Stomach (tissue), 19 donors: ENCODE measurements at places on chromosomes 1 and 21.

DNA sequence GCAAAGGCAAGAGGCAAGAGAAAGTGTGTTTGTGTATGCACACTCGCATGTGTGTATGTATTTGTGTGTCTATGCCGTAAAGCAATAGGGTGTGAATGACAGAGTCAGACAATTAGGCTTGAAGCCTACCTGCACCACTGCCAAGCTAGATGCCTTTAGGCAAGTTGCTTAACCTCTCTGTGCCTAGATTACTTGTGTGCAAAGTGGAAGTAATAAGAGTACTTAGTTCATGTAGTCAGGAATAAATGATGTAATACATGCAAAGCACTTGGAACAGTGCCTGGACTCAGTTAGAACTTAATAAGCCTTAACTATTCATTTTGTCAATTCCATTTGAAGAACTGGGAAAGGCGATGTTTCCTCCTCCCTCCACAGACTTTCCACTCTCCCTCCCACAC, 31.7 kb downstream of the LAMB3 start:
- DNase-seq, result no peak

GRCh38 chr21:16407403-16408240, 677.8 kb downstream of the USP25 start:
- DNase-seq, result no peak

GRCh38 chr1:205585835-205586785, 45.7 kb downstream of the ELK4 start:
- DNase-seq, result no peak

DNA sequence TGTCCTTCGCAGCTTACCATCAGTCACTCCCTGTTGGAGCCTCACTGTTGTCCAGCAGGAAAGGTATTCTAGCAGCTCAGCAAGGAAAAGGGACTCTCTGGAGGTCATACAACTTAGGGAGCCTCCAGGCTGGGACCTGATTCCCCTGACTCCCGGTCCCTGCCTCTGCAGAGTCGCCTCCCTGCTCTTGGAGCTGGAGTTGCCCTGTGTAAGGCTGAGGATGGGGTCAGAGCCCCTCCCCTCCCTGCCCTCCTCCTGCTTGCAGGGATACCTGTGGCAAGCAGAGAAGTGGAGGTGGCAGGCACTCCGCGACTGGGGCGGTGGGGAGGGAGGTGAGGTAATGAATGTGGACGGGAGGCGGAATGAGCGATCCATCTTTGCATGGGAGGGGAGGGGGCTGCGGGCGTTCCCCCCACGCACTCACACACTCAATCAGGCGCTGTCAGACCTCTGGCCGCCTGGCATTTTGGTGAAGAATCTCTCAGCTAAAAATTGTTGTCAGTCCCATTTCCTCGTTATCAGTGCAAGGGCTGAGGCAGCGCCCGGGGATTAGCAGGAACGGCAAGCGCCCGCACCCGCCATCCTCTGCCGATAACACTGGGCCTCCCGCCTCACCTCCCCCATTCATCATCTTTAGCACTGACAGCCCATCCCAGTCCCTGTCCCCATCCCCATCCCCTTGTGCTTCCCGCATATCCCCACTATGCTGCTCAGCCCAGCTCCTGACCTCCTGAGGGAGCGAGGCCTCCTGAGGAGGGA, 64.3 kb downstream of the TMEM53 start:
- DNase-seq, result no peak

DNA sequence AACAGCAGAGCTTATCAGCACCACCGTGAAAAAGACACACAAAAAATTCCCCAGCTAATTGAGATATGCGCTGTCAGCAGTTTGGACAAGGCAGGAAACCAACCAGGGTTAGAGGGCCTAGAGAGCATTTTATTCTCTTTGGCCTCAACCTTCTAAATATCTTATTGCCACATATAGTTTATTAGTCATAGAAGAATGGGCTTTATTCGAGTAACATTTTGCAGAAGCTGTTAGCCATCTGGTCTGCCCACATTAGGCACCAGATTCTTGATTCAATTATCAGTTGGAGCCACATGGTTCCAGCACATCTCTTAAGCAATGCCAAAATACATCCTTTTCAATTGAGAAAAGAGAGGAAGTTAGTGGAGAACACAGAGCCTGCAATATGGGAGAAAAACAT, 109.9 kb upstream of the CXADR start:
- DNase-seq, result no peak

DNA sequence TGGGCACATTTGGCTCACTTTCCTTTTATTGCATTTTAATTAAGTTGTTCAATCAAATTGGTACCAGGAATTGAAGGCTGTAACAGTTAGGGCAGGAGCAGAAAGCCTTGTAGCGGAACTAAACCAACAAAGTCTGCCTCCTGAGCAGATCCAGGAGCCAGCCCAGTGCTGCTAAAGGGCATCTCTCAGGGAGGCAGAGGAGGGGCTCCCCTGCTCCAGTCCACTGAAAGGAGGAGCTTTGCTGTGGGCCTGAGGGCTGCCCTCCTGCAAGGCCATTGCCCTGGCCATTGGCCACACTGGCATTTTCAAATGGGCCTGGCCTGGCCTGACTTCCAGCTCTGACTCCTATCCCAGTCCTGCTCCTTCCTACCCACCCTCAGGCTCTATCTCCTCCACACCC, 3.7 kb upstream of the TRABD2B start:
- DNase-seq, result no peak

GRCh38 chr1:218305472-218306064, 20.5 kb downstream of the RRP15 start:
- no peak for DNase-seq

DNA sequence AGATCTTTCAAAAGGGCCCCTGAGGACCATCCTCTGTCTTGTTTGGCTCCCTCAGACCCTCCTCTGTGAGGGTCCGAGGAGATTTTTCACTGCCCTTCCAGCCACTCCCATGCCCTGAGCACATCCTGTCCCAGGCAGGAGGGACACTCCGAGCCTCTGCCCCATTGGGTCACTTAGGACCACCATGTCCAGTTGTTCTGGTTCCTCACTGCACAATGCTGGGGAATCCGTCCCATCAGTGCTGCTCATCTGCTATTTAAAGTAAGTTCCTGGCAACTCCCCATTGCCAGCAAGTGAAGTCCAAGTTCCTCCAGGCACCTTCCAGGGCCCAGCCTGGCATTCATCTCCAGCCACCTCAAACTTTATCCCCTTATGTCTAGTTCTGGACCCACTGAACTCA, 117.5 kb upstream of the GRIK3 start:
- no peak for DNase-seq

DNA sequence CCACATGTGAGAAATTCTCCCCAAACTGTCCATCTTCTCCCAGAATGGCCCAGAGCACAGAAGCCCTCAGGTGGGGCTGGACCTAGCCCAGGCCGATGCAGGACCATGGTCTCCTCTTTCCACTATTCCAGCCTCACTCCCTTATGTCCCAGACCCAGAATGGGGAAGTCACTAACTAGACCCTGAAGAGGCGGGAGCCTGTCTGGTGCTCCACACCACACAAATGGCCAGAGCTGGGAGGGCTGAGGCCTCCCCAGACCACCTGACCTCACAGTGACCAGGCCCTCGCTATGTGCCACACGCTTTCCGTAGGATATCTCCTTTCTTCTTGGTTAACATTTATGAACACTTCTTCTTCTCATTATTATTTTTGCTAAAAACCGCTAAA, 54.9 kb upstream of the EDN2 start:
- DNase-seq, result no peak

- no peak for DNase-seq
Observed at GRCh38 chr1:101119289-101119688, 93.7 kb upstream of the DPH5 start.

- no peak for DNase-seq
Observed at GRCh38 chr1:168466714-168467131, 77.1 kb downstream of the XCL2 start.

DNA sequence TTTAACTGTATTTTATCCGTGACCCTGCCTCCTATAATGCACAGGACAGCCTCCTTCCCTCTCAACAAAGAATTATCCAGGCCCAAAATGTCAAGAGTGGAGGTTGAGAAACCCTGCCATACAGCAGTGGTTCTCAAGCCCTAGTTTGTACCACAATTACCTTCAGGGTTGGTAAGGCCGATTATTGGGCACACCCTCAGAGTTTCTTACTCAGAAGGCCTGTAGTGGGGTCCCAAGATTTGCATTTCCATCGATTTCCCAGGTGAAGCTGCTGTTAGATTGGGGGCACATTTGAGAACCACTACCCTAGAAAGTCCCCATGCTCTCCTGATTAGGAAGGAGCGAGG, 400 bp upstream of the PGBD2 start:
- no peak for DNase-seq

DNA sequence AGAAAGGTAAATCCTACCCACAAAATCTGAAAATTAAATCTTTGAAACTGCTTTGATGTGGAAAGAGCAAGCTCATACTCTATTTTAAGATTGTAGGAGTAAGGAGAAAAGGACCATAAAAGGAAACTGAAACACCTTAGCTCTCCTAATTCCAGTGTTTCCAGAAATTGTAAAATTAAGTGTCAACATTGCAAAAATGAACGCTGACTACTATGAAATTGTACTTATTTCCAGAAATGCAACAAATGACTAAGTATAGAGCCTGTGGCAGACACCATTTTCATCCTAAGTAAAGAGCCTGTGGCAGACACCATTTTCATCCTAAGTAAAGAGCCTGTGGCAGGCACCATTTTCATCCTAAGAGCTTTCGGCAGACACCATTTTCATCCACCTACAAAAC, 6.9 kb upstream of the SIPA1L2 start:
- no peak for DNase-seq

DNA sequence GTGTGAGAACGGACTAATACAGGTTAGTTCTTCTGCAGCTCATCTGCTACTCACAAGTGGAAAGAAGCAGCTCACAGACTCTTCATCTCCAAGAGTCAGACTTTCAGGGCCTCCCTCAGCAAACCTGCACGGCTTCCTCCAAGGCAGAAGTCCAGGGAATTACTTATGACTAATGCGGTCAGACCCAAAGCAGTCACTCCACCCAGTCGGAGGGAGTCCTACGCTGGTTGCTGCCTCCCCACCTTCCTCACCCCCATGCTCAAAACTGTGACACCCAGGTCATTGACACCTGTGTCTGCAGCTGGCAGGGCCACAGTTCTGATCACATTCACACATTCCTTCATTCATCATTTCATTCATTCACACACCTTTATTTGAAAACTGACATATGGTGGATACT, 38.4 kb upstream of the PRDM2 start:
- no peak for DNase-seq

DNA sequence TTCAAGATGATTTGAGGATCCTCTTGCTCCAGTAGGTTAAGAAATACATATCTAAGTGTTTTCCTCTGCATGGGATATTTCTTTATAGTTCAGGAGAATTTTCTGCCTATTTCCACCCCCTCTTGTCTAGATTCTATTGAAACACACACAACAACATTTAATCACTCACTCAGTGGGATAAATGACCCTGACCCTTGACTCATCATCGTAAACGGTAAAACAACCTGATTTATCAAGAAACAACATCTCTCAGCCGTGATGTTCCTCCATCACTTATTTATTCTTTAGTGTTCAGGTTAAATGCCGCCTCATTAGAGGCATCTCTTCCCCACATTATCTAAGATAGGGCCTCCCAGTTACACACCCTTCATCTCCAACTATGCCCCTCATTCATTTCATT, 208.7 kb upstream of the FMN2 start:
- no peak for DNase-seq

GRCh38 chr1:183632114-183632513, 3.5 kb downstream of the ARPC5 start:
- no peak for DNase-seq

- no peak for DNase-seq
Observed at GRCh38 chr21:35211782-35212181, 162.7 kb upstream of the RUNX1 start.

DNA sequence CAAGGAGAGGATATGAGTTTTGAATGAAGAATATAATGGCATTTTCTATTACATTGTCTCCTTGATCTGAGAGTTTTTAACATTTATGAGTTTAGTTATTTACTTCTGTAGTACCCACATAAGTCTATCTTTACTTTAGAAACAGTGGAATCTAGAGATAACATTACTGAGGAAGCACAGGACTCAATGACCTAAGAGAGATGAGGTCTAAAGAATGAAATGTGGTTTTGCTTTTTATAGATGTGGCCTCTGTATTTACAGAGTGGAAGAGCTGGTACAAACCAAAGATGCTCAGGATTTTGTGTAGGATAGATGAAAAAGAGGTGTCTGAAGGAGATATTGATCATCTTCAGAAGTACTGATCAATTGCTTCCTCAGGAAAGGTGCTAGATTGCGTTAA, 177.3 kb downstream of the KCTD3 start:
- no peak for DNase-seq

DNA sequence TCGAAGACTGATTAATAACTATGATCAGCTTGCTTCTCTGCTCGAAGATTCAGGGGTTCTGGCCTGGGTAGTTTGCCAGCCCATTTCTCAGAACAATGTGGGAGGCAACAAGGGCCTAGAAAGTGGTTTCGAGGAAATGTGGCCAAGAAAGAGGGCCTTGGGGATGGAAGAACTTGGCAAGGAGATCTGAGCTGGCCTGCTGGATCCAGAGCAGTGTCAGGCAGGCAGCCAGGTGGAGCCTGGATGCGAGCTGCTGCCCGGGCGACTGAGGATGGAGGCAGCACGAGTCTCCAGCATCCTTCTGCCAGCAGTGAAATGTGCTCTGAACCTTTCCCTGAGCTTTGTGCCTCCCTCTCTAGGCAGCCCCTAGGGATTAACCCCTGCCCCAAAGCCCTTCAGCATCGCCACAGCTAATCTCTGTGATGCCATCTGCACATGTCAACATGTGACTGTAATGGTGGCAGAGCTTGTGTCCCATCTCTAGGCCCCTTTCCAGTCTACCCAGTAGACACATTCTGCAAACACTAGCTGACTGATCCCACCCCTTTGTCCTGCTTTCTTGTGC, 61.0 kb upstream of the NEK2 start:
- peak; percentile 30 for DNase-seq

DNA sequence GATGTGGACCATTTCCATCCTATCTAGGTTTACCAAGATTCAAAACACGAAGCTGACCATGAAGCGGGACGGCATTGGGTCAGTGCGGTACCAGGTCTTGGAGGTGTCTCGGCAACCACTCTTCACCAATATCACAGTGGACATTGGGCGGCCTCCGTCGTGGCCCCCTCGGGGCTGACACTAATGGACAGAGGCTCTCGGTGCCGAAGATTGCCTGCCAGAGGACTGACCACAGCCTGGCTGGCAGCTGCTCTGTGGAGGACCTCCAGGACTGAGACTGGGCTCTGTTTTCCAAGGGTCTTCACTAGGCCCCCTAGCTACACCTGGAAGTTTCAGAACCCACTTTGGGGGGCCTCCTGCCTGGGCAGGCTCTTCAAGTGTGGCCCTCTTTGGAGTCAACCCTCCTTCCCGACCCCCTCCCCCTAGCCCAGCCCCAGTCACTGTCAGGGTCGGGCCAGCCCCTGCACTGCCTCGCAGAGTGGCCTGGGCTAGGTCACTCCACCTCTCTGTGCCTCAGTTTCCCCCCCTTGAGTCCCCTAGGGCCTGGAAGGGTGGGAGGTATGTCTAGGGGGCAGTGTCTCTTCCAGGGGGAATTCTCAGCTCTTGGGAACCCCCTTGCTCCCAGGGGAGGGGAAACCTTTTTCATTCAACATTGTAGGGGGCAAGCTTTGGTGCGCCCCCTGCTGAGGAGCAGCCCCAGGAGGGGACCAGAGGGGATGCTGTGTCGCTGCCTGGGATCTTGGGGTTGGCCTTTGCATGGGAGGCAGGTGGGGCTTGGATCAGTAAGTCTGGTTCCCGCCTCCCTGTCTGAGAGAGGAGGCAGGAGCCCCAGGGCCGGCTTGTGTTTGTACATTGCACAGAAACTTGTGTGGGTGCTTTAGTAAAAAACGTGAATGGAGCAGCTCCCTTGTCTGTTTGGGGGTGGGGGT, 864 bp upstream of the CCDC24 start:
- DNase-seq, result no peak

- DNase-seq, result no peak
Observed at GRCh38 chr1:42824481-42825035, 7.4 kb upstream of the SVBP start.
